Retina (tissue), 1 donor: ENCODE measurements at places on chromosomes 5 and 9.
A peak's percentile ranks its signal among the peaks of the same experiment; 100 is the strongest.

DNA sequence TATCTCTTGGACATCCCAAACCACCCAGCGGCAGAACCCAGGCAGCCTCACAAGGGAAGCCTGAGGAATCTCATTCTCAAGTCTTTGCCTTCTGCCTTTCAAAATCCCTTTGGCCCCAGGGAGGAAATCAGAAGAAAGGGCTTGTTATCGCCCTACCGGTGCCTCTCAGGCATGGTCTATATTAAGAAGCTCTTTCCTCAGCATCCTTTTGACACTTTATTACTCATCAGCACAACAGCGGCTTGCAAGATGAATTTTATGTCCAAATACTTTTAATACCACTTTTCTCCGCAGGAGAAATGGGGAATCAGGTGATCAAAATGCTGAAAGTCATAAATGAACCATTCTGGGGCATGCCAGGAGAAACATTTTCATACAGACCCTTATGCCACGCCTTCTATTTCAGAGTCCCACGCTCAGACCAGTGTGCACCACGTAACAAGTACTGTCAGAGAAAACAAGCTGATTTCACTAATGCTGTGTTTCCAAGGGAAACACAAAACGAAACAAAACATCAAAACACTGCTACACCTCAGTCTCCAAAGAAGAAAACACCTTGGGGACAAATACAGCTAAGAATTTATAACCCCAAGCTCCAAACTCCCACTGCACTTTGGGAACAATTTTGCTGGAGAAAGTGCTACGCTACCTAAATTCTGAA lies 30.0 kb downstream of the RAPGEF1 start:
- no peak for DNase-seq

DNA sequence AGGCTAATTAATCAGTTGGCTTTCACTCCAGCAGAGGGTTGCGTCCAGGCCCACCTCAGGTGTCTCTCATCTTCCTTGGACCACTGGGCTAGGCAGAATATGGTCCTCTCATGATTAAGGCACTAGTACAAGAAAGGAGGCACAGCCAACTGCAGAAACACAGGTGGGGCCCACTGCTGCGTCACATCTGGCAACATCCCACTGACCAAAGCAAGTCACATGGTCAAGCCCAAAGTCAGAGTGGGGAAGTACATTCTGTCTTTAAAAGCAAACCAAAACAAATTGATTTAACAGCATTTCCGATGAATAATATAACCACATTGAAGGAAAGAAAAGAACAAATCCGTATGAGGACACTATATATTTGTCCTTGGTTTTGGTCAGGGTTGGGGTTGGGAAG lies 28.0 kb upstream of the UBTD2 start:
- DNase-seq: no peak

- DNase-seq: no peak
Measured at GRCh38 chr9:81558091-81558830, 131.1 kb downstream of the TLE1 start.

GRCh38 chr5:173925449-173926071 lies 37.4 kb downstream of the CPEB4 start:
- DNase-seq: no peak

DNA sequence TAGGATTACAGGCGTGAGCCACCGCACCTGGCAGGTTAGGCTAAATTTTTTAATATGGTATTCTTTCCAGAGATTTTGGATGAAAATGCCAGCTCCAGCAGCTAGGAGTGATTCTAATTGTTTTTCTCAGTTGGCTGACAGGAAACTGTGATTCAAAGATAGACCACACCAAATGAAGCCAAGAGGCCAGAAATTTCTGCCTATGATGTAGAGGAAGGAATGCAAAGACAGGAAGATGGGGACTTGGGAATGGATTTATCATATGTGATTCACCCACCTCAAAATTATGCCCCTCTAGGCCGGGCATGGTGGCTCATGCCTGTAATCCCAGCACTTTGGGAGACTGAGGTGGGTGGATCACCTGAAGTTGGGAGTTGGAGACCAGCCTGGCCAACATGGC lies 53.3 kb downstream of the UGCG start:
- no peak for DNase-seq

- DNase-seq: peak; percentile 85
Measured at GRCh38 chr9:133356391-133357091, at the start of the genes SURF1 and SURF2. TSS of gene SURF1 (minus strand) at chr9:133356487. CDS start at chr9:133356453, 34 bp downstream. TSS of gene SURF2 (plus strand) at chr9:133356550. CDS start at chr9:133356593, 43 bp downstream.

DNA sequence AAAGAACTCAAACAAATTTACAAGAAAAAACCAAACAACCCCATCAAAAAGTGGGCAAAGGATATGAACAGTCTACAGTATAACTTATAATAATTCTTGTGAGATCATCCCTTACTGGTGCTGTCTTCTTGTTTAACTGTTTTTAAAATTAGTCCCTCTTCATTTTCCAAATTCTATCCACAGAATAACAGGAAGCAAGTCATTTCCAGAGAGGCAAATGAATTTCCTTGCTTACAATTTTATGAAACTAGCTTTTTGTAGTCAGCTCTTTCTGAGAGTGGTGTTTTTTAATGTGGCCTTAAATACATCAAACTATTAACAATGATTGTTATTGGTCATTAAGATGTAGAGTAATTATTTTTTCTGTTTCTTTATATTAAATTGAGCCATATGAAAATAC lies 40.6 kb downstream of the FAM174A start:
- DNase-seq: no peak

GRCh38 chr9:133787754-133788025 lies 49.5 kb upstream of the SARDH start:
- DNase-seq: no peak

- DNase-seq: no peak
Measured at GRCh38 chr9:14831661-14832060, 78.6 kb downstream of the FREM1 start.

DNA sequence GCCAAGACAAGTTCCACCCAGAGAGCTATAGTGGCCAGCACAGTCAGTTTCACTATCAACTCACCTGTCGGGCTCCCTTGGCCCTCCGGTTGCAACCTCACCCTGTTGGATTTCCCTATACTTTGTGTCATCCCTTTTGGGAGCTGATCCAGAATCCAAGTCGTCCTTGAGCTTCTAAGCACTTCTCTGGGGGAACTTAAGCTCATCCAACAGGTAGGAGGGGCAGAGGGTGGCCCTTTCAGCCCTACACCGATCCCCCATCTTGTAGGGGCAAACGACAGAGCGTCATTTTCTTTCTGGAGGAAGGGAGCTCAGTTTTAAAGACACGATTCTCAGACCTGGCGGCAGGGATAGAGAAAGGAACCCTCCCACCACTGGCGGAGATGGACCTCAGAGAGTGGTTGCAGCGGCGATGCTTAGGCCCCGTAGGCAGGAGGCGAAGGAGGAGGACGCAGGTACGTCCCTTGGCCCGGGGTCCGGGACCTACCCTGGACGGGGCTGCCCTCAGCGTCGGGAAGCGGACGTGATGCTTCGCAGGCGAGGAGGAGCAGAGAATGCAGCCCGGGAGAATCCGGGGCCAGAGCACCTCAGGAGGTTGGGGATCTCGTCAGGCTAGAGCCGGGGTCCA lies 519 bp downstream of the ZER1 start:
- no peak for DNase-seq

DNA sequence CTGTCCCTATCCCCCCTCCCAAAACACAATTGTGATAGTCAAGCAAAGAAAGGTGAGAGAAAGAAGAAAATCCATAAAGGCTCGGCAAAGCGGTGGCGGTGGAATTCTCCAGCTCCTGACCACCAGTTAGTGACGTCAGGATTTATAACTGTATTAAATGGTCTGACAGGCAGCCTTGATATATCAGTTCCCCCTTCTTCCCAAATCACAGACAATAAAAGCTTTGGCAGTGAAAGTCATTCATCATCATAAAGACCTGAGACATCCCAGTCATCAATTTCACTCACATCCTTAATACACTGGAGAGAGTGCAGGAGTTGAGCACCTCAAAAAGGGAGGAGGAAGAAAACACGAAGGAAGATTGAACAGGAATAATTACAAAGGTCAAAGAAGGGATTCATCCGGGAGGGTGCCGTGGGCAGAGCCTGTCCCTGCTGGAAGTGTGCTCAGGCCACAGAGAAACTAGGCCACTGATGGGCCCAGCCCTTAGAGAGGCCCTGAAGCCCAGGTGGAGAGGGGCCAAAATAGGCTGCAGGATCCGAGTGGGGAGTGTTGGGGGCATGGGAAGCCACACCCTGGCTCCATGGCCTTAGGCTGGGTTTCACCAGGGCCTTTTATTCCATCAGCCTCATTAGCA lies 131.9 kb downstream of the PAX5 start:
- no peak for DNase-seq

DNA sequence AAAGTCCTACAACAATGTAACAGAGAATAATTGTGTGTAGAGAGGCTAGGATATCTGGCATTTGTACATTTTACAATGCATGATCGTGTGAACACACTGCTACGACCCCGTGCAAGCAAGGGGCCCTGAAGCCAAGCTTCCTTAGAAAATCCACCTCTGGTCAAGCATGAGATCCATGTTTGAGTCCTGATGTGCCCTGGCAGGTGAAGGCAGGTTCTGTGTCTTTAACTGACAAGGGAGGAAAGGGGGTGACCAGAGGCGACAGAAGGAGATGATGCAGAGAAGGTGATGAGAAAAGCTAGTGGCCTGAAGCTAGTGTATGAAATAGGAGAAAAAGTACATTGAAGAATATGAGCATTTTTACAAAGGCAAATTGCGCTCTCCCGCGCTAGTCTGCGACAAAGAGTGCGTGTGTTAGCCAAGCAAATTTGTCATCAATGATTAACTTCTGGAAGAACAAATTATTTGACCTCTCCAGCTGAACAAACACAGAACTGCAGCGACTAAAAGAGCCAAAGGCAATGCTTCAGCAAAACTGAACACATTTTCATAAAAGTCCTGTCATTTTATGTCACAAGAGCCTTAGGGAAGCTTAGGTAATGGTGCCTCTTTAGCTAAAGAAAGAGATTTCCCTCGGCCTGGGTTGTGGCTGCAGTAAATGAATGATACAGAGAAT lies 101.7 kb upstream of the DAPK1 start:
- peak; percentile 37 for DNase-seq

DNA sequence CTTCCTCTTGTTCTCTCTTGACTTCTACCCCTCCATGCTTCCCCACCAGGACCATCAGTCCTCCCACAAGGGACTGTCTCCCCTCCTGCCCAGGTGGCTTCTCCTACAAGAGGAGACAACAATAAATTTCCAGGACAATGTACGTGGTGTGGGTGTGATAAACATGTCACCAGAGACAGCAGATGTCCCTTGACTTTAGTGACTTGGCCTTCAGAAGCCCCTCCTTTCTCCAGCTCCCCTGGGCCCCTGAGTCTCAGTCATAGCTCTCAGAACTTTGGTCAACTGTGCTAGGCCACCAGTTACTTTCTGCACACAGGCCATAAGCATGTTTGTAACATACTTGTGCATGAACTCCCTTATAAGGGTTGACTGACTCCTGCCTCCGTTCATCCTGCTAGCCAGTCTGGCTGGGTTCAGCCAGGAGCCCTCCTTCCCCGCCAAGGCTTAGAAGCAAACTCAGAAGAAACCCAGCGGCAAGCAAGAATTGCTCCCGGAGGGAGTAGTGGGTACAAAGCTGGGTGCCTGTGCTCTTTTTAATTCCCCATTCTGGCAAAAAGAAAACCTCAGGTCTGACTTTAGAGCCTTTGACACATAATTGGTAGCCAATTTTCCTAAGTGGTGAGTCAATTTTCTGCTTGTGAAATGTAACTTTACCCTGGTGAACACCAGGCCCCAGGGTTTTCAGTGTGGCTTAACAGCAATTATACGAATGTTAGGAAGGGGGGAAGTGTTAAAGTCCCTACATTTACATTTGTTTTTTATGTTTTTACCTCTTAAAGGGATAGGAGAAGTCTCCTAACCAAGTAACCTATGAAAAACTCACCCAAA lies 49.2 kb downstream of the EBF1 start:
- peak; percentile 54 for DNase-seq
